ENCODE measurements at places on chromosomes 7 and 10. TPM values are rescaled to one million over a fixed set of nuclear protein-coding genes. Genes with fewer than 3 reads are reported as not detected.

DNA sequence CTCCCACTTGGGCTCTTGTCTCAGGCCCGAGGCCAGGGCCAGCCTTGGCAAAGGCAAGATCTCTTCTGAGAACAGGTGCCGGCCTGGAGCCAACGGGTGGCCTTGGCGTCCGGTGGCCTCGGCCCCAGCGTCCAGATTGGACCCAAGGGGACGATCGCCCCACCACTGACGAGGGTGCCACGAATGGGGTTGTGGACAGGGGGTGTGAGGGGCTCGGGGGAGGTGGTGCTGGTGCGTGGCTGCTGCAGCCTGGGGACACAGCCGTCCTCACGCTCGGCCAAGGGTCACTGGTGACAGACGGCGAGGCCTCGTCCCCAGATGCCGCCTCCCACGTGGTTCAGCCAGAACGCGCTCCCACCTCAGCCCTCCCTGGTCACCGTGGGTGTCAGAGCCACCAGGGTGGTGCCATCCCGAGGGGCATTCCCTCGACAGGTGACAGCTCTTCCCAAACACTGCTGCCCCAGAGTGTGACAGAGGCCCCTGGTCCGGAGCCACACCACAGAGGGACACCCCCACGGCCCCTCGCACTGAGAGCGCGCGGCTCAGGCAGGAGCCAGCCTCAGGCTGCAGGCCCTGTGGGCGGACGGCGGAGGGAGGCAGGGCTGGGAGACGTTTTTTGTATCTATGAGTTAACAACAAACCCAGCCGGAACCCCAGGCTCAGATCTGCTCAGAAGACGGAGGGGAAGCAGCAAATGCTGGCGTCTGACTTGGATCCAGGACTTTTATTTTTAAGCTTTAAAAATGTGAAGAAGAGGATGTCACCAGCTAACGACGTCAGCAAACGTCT is 18.5 kb upstream of the CFAP46 start:
- no peak for DNase-seq

- no peak for DNase-seq
Observed at GRCh38 chr10:92593619-92594588, 974 bp downstream of the KIF11 start.

Gene WDR11
- 72.4 TPM for total RNA-seq

Gene PRF1
- total RNA-seq, result 3.2 TPM

Gene OPN1SW
- not detected for total RNA-seq
